ENCODE measurements at places on chromosomes 2 and 18. TPM values are rescaled to one million over a fixed set of nuclear protein-coding genes. Genes with fewer than 3 reads are reported as not detected.

DNA sequence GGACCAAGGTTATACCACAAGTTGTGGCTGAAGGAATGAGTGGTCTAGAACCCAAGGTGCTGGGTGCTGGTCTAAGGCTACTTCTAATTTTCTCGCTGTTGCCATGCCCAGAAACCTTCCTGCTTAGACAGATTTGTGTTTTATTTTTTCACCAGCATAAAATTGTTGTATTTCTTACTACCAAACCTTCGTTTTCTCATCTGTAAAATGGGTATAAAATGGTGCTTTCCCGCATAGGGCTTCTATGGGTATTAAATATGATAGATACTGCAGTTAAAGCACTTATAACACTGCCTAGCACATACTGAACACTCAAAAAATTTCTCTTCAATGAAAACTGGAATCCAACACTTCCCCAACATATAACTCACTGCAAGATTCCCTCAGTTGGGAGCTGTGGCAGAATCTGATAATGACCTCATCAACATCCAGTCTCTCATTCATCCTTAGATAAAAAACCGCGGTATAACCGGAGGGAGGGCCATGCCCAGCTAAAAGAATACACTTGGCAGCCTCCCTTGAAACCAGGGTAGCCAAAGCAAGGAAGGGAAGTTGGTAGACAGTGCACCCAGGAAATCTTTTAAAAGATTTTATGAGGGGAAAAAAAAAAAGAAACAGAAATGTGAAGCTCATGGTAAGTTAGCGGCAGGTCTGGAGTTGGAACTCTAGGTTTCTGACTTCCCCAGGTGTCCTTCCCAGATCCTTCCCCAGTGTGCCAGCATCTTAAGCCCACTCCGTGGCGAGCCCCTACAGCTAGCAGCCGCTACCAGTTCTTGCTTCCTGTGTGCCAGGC lies 1.2 kb downstream of the NEMP2 start:
- peak; percentile 35 for DNase-seq

DNA sequence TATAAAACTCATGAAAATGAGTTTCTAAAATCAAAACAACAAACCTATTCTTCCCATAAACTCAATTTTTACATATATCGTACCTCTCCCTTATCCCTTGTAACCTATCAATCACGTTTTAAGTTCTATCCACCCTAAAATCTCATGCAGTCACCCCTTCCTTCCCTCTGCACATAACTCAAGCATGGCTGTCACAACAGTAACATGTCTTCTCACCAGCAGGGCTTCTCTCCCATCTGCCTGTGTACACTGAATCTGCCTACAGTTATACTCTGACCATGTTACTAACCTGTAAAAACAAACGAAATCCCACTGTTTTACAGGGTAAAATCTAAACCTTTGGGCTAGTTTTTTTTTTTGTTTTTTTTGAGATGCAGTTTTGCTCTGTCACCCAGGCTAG lies 68.2 kb downstream of the MAP4K3 start:
- no peak for DNase-seq

DNA sequence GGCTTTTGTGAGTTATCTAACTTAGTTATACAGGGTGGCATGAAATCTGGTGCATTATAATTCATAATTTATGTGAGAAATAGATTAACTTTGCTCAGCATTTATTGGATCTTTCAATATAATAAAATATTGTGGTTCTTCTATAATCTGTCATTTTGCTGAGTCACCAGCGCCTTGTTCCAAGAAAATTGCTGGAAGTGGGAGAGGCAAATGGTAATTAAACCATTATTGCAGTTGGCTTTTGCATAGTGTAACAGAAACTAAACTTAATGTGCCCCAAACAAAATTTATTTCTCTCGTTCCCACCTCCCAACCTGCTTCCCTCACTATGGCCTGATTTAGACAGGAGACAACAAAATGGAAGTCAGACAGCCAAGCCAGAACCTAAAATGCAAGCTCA lies 146.3 kb downstream of the GALR1 start:
- peak; percentile 39 for DNase-seq

GRCh38 chr2:126797622-126798275 lies 100.9 kb upstream of the TEX51 start:
- DNase-seq = no peak

Gene MAP3K19
- not detected for total RNA-seq

Gene GALNT13
- not detected for total RNA-seq

DNA sequence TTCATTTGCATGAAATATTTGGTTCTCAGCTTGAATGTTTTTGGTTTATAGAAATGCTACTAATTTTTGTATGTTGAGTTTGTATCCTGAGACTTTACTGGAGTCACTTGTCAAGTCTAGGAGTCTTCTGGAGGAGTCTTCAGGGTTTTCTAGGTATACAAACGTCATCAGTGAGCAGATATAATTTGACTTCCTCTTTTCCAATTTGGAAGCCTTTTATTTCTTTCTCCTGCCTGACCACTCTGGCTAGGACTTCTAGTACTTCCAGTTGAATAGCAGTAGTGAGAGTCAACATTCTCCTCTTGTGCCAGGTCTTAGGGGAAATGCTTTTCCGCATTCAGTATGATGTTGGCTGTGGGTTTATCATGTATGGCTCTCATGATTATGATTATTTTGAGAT lies 55.4 kb upstream of the THUMPD2 start:
- no peak for DNase-seq

DNA sequence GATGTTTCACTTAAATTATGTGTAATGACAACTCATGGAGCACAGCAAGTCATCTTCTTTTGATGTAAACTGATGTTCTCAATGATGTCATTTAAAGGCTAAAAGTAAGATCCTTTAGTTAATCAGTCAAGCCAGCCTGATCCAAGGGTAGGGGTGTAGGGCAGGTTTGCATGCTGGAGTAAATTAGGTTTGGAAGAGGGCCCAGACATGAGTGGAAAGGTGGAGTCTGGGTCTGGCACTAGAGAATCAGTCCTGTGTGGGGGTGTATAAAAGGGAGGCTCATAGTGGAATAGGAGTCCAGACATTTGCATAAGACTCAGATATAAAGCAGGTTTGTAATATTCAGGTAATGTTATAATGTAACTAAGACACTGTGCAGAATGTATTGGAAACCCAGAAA lies 88.8 kb upstream of the NYAP2 start:
- no peak for DNase-seq

- DNase-seq = peak; percentile 82
These were observed 49.7 kb upstream of the CD28 start for GRCh38 chr2:203656522-203657287.

- DNase-seq = no peak
These were observed 84.9 kb downstream of the ST6GAL2 start for GRCh38 chr2:106800976-106801655.

- no peak for DNase-seq
These were observed 255.1 kb upstream of the TMEM200C start for GRCh38 chr18:6150430-6150829.

- DNase-seq = no peak
These were observed 20.3 kb downstream of the ACTR3 start for GRCh38 chr2:113910110-113910717.

- no peak for DNase-seq
These were observed 116.0 kb upstream of the ACVR1C start for GRCh38 chr2:157744571-157745076.

GRCh38 chr2:232700154-232700553 lies 3.0 kb downstream of the GIGYF2 start:
- no peak for DNase-seq

DNA sequence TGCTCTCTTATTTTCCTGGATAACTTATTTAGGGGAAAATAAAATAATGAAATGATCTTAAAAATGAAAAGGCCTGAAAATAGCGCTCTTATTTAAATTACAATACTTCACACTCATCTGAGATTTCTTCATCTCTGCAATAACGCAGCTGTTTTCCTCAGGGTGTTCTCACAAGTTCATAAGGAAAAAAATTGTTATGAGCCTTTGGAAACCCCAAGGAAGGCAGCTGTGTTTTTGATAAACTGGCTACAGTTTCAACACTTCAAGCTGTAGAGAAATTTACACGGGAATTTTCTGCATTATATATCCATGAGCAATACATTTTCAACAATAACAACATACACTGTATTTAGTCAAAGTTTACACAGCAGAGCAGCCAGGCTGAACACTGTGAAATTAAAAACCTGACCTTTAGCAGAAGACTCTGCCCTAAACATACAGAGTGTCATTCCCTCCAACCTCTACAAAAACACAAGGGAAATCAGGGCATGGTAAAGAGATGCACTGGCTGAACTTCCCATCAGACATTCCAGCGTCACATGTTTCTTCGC lies 959.6 kb downstream of the SLC4A3 start:
- DNase-seq = no peak

DNA sequence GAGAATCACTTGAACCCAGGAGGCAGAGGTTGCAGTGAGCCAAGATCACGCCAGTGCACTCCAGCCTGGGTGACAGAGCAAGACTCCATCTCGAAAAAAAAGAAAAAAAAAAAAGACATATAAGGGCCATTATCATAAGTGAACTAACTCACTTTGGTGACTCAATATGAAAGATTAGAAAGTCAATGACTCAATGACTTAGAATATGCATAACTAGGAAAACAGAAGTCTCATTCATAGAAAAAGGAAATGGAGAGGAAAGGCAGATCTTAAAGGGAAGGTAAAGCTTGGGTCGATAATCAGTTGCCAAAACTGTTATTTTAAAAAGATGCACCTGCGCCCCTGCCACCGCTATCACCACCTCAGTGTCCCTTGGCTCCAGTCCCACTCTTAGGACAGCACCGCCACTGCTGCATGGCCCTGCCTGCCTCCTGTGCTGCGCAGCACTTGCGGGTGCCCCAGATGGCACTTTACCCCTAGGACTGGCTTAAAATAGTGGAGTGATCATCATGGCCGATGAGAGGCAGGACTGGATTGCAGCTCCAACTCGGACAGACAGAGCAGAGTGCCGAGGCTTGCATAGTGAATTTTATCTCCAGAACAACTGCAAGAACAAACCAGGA lies 54.7 kb downstream of the INO80D start:
- DNase-seq = no peak

Gene ABCA12
- total RNA-seq = not detected

GRCh38 chr2:120373424-120373823 lies 27.5 kb downstream of the INHBB start:
- DNase-seq = no peak

- DNase-seq = no peak
These were observed 101.0 kb downstream of the FAM210A start for GRCh38 chr18:13625355-13625754.

GRCh38 chr2:102391565-102391964 lies 31.4 kb upstream of the IL18RAP start:
- DNase-seq = no peak

Gene STAT4
- 9.1 TPM for total RNA-seq

Gene ANKRD36
- 48.6 TPM for total RNA-seq

Gene POTEC
- total RNA-seq = not detected

- no peak for DNase-seq
These were observed 48.7 kb downstream of the IL1RL2 start for GRCh38 chr2:102235491-102235890.

DNA sequence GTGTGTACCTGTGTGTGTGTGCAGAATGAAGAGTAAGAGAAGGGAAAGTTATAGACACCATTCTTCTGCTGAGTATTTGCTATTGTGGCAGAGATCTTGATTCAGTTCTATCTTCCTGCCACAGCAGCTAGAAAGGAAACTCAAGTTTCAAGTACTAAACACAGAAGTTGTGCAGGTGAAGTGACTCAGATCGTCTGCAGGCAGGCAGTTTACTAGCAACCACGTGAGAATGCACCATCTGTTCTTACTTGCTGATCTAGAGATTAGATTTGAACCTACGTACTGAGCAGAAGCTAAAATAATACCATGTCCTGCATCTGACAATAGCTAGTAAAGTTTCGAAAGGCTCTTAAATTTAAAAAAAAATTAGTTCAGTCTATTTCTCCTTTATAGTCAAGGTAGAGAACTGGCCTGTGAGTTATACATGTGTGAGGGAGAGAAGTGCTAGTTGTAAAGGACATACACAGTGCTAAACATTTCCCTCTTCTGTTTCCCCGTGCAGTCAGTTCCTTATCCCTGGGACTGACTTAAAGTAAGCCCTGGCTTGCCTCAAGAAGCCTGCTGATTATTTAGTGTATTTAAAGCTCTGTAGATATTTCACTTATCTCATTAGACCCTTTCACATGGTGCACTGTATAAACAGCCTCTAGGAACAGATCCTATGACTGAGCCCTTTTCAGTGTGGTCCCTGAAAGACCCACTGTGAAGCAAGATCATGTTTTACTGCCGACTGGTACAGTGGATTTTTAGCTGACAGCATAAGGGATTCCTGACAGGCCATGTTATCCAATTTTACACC lies 45.0 kb downstream of the SLC38A11 start:
- DNase-seq = peak; percentile 46

DNA sequence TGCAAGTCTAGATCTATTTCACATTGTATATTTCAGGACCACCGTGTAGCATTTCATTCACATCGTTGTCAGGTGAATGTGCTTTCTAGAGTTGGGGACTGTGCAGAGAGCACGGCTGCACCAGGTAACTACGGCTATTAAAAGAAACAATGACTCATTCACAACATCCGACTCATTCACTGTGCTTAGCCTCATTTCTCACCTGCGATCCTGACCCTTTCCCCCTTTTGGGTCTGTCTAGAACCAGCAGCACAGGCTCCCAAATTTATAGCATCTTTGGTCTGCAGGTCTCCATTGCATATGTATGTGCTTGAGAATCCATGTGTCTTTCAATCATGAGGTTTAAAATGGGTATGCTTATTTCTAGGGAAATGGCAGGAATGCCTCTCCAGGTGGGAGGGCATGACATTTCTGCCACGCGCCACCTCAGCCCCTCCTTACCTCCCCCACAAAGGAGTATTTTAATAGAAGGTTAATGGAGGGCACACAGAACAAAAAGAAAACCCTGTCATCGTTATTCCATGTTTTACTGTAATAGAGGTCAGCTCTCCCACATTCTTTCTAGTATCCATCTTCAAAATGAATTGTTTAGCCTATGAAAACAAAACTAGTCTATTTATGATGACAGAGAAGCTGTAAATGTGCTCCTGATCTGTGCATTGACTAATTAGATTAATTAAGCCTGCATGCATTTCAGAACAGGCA lies 246.7 kb upstream of the EPHA4 start:
- DNase-seq = no peak

Gene SLC19A3
- 24.9 TPM for total RNA-seq

GRCh38 chr2:230843132-230843531 lies 21.6 kb upstream of the ITM2C start:
- peak; percentile 39 for DNase-seq

DNA sequence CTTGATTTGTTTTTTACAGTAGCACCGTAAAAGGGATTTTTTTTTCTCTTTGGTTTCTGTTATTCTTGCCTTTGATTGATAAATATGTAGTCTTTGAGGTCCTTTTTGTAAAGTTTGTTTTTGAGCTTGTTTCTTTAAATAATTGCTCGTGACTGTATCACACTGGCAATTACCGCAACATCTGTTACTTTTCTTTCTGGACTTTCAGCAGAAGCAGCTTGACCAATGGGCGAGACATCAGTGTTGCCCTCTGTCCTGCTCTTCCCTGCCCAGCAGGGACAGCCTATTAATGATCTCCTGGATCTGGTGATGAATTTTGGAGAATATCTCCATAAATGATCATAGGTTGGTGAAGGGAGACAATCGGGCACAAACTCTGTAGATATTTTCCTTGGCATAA lies 74.9 kb downstream of the TDRD15 start:
- no peak for DNase-seq

- DNase-seq = no peak
These were observed 195.7 kb downstream of the SMAD7 start for GRCh38 chr18:48754993-48755473.

GRCh38 chr2:47070155-47070919 lies 84.8 kb downstream of the STPG4 start:
- no peak for DNase-seq

All from transverse colon (tissue), 4 donors.